ENCODE measurements at places on chromosomes 5 and 9.

DNA sequence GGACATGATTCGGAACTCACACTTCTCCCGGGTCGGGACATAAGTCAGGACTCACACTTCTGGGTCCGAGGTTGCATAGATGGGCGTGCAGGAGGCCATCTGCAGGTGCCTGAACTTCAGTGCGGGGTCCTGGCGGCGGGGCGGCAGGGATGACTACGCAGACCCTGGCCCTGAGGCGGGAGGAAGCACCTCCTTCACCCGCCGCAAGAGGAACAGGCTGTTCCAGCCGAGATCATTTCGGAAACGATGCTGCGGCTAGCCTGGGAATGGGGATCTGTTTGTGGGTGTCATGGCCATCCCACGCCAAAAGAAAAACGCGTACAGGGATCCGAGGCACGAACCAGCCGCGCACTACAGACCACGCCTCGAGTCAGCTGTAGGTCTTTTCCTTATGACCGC, 196.6 kb downstream of the TTLL11 start:
- no peak for DNase-seq

DNA sequence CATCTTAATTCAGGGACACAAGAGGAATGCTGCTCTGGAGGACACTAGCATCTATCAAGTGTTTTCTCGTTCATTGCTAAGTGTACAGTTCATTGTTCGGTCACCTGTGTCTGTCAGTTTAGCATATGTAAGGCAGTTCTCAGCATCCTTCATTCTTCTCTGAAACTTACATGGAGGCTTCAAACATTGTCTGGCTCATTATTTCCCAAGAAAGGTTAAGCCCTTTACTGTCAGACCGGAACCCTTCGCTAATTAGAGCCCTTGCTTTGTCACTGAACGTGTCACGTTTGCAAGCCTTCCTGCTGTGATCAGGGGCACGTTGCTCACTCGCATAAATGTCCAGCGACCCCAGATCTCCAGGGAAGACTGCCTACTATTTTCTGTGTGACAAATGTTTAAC, 62.3 kb upstream of the RIOK2 start:
- DNase-seq, result no peak

DNA sequence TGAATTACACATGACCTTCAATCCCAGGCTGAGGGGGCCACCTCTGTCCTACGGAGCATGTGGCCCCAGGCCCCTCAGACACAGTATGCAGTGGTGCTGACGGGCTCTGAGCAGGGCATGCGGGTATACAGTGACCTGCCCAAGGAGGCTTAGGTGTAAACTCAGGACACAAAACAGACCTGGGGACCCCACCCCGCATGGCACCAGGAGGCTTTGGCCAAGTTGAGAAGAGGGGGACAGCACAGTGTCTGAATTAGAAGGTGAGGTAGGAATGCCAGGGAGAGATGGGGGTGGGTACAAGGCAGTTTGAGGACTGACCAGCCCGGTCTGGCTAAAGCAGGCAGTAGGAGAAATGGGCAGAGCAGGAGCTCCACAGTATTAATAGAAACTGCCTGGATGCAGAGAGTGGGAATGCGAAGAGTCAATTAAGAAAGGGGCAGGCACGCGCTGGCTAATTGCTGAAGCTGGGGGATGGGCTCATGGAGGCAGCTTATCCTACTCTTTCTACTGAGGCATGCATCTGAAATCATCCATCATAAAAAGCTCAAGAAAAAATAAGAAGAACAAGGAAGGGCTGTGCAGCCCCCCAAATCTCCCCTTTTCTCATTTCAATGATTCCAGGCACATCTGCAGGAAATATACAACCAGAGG, 109.0 kb downstream of the GABBR2 start:
- DNase-seq, result no peak

DNA sequence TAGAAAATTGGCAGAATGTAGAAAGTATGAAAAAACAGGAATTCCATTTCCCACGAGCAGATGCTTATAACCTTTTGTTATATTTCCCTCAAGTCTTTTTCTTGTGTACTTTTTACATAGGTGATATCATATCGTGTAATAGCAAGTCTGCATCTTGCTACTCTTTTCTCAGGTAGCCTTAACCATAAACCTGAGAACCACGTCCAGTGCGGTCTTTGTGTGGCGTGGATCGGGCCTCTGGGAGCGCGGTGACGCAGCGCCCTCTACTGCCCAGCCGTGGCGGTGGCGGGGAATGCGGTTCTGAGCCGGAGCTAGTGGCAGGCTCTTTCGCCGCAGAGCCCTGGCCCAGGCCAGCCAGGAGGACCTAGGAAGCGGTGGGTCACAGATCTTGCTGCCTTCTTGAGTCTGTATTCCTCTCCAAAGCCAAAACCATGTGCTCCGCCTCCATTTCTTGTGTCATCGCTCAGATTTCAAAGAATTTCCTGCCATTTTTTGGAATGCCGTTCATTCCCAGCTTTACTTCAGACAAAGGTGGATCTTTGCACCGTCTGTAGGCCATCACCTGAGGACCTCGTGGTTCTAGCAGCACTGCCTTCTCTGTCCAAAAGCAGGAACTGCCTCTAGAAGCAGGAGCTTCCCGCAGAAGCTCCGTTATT, 71.9 kb downstream of the MVB12B start:
- DNase-seq, result peak; percentile 83

- no peak for DNase-seq
Measured at GRCh38 chr5:33841891-33842290, 49.9 kb downstream of the ADAMTS12 start.

GRCh38 chr5:126995689-126996088, 34.7 kb downstream of the MARCHF3 start:
- DNase-seq, result no peak

- DNase-seq, result no peak
Measured at GRCh38 chr5:112957036-112957808, 19.4 kb upstream of the DCP2 start.

DNA sequence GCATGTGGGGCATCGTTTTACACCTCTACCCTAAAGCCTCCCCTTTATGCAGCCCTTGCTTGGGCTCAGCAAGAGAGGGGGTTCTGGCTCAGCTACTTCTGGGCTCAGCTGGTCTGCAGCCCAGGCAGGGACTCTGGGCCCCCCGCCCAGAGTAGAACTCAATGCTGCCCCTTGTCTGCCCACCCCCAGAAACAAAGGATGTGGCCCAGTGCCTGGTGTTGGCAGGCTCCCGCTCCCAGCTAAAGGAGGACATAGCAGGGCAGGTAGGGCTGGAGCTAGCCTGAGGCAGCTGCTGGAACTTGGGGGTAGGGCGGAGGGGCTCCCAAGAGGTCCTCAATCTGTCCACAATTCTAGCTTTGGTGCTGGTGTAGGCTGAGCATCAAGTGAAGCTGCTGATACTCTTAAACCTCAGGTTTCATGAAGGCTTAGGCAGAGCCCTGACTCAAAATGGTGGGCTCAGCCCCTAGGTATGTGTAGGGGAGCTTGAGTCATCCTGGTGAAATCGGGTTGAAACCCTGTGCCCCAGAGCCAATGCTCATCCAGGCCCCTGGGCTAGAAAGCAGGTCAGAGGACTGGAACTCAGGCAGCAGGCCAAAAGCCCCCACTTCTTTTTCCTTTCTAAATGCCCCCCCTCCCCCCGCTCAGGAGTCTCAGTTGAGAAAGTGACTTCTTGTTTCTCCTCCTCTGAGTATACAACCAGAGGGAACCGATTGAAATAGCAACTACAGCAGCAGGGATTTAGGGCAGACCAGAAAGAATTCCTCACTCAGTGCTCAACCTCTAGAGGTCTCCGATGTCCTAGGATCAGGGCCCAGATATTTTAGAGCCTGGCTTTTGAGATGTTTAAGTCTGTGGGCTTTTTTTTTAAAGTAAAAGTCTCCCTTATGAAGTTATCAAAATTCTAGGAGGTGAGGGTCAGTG, 11.4 kb downstream of the PSD2 start:
- no peak for DNase-seq

- DNase-seq, result peak; percentile 87
Measured at GRCh38 chr9:89564346-89564878, 40.4 kb upstream of the GADD45G start.

- DNase-seq, result no peak
Measured at GRCh38 chr5:33557605-33558004, 116.8 kb downstream of the TARS1 start.

- no peak for DNase-seq
Measured at GRCh38 chr5:159671886-159672285, 244.4 kb upstream of the ADRA1B start.

- no peak for DNase-seq
Measured at GRCh38 chr9:77598524-77598923, 49.6 kb downstream of the GNA14 start.

GRCh38 chr5:126681970-126682369, 81.2 kb downstream of the PHAX start:
- no peak for DNase-seq

- DNase-seq, result peak; percentile 13
Measured at GRCh38 chr5:118506217-118506852, 482.0 kb downstream of the DTWD2 start.

DNA sequence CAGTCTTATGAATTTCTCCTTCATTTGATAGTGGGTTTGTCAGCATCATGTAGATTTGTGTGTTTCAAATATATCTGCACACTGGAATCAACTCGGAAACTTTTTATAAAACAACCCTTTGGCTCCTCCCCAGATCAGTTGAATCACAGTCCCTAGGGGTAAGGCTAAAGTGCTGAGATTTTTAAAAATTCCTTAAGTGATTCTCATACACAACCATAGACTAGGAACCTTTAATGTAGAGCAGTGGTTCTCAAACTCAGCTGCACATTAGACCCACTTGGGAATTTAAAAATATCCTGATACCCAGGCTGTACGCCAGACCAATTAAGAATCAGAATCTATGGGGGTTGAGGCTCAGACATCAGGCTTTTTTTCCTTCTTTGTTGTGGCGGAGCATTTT, 17.5 kb upstream of the JAK2 start:
- no peak for DNase-seq

GRCh38 chr9:93651521-93651950, 75.2 kb downstream of the PHF2 start:
- no peak for DNase-seq

DNA sequence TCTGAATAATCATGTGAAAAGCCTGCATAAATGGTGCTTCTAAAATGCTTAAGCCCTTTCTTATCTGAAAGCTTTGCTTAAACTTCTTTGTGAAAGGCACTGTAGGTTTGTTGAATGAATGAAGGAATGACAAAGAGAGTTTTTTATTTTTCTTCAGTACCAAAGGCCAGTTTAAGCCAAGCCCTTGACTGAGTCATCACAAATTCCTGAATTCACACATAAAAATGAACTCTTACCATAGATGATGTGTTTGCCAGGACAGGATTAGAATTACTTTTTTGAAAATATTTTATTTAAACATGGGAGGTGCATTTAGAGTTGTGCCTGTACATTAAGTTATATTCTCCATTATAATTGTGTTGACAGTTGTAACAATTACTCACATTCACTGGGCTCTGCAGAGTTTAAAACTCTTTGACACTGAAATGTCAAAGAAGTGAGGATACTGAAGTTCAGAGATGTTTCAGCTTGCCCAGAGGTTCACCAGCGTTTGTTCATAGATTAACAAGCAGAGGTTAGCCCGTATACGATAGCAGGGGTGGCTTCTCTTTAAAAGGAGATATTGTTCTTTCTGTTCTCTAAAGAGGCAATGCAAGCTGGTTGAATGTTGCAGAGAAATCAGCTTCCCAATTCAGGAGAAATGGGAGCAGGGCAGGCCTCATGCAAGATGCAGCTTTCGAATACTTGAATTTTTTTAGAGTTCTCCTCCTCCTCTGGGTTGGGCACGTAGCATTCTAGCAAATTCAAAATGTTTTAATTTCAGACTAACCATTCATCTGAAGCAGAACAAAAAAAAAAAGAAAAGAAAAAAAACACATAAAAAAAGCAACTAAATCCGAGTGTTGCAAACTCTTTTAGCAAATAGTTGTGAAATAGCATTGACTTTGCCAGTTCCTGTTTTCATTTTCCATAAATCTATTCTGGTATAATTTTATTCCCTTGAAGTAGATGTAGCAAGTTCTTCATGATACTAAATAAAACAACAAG, 358.7 kb upstream of the KLF4 start:
- no peak for DNase-seq

DNA sequence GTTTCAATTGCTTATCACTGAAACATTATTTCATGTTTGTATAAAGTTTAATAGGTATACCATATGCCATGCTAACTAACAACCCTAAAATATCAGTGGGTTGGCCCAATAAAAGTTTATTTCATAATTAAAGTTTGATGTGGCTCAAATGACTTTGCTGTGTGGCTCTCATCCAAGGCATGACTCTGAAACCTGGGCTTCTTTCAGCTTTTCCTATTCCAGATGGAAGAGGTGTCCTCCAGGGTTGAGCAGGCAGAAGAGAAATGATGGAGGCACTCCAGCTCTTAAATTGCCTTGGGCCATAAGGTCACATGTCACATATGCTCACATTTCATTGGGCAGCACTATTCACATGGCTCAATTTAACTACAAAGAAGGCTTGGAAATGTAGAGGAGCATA, 101.9 kb downstream of the MACIR start:
- DNase-seq, result no peak

GRCh38 chr5:120457839-120458507, 6.1 kb upstream of the PRR16 start:
- DNase-seq, result peak; percentile 44

DNA sequence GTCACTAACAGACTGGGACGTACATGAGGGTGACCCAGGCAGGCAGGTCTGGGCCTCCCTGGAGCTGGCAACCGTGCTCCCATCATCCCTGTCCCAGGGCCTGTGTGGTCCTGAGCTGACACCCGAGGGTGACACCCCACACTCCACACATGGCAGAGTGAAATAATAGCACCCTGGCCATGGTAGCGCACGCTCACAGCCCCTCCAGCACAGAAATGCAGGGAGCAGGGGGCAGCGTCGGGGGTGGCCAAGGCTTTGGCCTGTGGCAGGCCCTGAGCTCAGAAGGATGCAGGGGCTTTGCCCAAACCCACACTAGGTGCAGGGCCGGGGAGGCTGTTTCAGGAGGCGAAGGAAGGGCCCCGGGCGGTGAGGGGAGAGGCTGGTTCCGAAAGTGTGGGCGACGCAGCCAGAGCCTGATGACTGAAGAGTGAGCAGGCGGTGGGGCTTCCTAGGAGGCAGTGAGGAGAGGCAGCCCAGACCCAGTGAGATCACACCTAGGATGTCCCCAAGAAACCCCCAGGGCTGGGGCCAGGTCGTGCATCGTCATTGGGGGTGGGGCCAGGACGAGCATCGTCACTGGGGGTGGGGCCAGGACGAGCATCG, 12.9 kb downstream of the OR2V2 start:
- peak; percentile 78 for DNase-seq

GRCh38 chr5:54388811-54389210, 66.7 kb upstream of the HSPB3 start:
- no peak for DNase-seq
